ENCODE measurements at places on chromosomes 1 and 21. TPM values are rescaled to one million over a fixed set of nuclear protein-coding genes. Genes with fewer than 3 reads are reported as not detected.

DNA sequence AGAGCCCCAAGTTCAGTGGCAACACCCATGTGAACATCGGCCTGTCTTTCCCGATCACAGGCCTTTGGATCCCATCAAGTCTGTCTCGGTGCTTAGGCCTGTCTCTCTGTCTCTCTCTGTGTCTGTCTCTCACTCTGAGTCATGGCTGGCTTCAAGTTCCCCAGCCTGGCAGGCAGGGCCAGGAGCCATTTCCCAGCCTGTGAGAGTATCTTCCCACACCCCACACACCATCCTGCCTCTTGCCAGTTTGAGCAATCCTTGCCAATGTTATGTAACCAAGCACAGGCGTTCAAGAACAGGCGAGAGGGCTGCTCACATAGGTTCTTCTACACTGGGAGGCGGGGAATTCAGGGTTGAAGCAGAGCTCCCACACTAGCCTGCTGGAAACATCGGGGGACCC, 70.0 kb upstream of the TMEM51 start:
- no peak overlapping the region for H3K27ac ChIP-seq
- no peaks in the 10 kb centered on the region for H3K36me3 ChIP-seq
- peak; percentile 66 for DNase-seq
- H3K4me3 ChIP-seq = no peak overlapping the region
- H3K4me1 ChIP-seq = peaks cover 8% of the 10 kb centered on the region

DNA sequence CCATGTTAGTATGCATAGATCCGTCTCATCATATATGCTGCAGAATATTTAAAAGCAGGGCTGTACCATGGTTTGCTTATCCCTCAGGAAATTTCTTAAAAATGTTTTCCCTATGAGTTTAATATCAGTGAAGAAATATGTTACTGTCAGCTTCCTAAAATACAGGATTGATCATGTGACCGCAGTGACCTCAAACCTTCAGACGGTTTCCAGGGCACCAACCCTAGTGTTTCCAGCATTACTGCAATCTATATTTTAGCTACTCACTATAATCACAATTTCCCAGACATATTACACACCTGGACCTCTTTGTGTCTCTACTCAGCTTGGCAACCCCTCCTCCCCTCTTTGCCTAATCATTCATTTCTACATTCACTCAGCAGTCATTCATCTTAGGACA, 7.7 kb upstream of the SDHB start:
- no peaks in the 10 kb centered on the region for H3K27me3 ChIP-seq
- H3K4me3 ChIP-seq = no peak overlapping the region
- peak overlapping the region; percentile 84 for H3K27ac ChIP-seq
- no peaks in the 10 kb centered on the region for H3K36me3 ChIP-seq
- H3K4me1 ChIP-seq = peaks cover 67% of the 10 kb centered on the region

DNA sequence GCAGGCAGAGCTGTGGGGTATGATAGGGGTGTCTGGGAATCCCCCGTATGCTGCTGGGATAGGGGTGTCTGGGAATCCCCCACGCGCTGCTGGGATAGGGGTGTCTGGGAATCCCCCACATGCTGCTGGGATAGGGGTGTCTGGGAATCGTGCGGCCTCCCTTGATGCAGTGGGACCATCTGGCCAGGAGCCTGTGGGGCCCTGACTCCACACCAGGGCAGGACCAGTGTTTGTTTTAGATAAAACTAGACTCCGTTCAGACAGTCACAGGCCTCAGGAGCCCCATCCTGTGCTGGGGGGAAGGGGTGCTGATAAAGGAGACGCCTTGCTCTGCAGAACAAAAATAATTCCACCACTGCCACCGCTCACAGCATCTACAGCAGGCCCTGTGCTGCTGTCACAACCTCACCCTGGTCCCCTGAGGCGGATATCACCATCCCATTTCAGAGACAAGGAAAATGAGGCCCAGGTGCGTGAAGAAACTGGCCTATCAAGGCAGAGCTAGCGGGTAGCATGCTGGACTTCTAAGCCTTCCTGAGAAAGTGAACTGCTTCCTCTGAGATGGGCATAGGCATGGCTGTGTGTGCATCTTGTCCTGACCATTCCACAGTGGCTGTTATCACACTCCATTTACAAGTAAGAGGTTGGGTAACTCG, 24.0 kb downstream of the ECE1 start:
- H3K27me3 ChIP-seq = no peaks in the 10 kb centered on the region
- peaks cover 32% of the 10 kb centered on the region for H3K36me3 ChIP-seq
- no peak overlapping the region for H3K27ac ChIP-seq
- no peak for DNase-seq
- H3K4me3 ChIP-seq = no peak overlapping the region
- peaks cover 18% of the 10 kb centered on the region for H3K4me1 ChIP-seq

The FAM151A gene
- polyA plus RNA-seq = not detected

The CFAP57 gene
- 0.05 TPM for polyA plus RNA-seq

GRCh38 chr21:45590246-45590725, 48.0 kb upstream of the SLC19A1 start:
- peaks cover 16% of the 10 kb centered on the region for H3K27me3 ChIP-seq
- H3K27ac ChIP-seq = no peak overlapping the region
- H3K4me3 ChIP-seq = peak overlapping the region; percentile 21
- peak; percentile 75 for DNase-seq
- H3K36me3 ChIP-seq = no peaks in the 10 kb centered on the region

GRCh38 chr1:143651350-143651992, 320.3 kb downstream of the FAM72C start:
- peaks cover 82% of the 10 kb centered on the region for H3K27me3 ChIP-seq
- no peak for DNase-seq
- H3K4me3 ChIP-seq = no peak overlapping the region
- H3K4me1 ChIP-seq = no peaks in the 10 kb centered on the region
- no peak overlapping the region for H3K27ac ChIP-seq

DNA sequence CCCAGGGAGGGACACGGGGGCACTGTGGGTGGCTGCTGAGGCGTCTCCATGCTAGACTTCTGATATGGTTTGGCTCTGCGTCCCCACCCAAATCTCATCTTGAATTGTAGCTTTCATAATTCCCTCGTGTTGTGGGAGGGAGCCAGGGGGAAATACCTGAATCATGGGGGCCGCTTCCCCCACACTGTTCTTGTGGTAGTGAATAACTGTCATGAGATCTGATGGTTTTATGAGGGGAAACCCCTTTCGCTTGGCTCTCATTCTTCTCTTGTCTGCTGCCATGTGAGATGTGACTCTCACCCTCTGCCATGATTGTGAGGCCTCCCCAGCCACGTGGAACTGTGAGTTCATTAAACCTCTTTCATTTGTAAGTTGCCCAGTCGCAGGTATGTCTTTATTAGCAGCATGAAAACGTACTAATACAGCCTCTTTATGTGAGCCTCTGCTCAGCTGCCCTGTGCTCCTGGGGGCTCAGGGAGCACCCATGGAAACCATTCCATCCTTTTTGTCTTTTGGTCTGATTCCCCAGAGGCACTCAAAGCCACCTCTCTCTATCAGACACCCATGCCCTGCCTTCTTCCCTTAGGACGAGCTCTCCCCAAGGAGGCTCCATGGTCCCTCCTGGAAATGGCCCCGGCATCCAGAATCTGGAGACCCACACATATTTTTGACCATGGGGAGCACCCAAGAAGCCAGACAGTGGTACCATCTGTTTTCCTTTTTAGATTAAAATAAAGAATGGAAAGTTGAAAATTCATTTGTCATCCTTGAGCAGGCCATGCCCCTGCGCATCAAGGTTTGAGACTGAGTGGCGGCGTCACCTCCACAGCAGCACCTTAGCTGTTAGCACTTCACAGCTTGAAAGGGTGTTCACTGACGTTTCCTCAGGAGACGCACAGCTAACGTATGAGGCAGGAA, 65.9 kb upstream of the FAM20B start:
- H3K36me3 ChIP-seq = no peaks in the 10 kb centered on the region
- no peak overlapping the region for H3K4me3 ChIP-seq
- DNase-seq = no peak
- no peaks in the 10 kb centered on the region for H3K27me3 ChIP-seq
- no peak overlapping the region for H3K27ac ChIP-seq
- no peaks in the 10 kb centered on the region for H3K4me1 ChIP-seq

GRCh38 chr1:205794011-205794730, 18.8 kb downstream of the SLC41A1 start:
- peak; percentile 65 for DNase-seq
- H3K4me1 ChIP-seq = peaks cover 19% of the 10 kb centered on the region
- H3K27ac ChIP-seq = no peak overlapping the region
- no peak overlapping the region for H3K4me3 ChIP-seq
- H3K36me3 ChIP-seq = no peaks in the 10 kb centered on the region
- H3K27me3 ChIP-seq = no peaks in the 10 kb centered on the region

Measured in CD14-positive monocyte (primary cell).